ENCODE measurements at places on chromosomes 6 and 20. TPM values are rescaled to one million over a fixed set of nuclear protein-coding genes. Genes with fewer than 3 reads are reported as not detected.

DNA sequence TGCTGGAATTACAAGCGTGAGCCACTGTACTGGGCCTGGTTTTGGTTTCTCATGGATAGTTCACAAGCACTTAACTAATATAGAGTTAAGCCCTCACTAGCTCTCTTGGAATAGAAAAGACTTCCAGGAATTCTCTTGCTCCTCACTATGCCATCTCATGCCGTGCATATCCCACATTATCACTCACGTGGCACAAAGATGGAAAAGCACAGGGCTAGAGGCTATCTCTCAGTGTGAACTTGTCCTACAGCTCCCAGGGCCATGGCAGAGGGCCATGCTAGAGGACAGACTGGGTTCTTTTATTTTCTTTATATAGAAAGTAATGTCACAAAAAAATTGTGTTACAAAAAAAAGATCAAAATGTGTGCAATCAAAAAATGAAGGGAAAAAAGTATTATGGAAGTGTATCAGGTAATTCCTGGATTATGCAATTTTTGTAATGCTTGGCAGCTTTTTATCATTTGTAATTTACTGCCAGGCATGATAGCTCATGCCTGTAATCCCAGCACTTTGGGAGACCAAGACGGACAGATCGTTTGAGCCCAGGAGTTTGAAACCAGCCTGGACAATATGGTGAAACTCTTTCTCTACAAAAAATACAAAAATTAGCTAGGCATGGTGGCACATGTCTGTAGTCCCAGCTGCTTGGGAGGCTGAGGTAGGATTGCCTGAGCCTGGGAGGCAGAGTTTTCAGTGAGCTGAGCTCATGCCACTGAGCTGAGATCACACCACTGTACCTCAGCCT, 6.4 kb upstream of the SLC2A12 start:
- DNase-seq: no peak

SLC35D3 gene
- polyA plus RNA-seq: 0.10 TPM

DNA sequence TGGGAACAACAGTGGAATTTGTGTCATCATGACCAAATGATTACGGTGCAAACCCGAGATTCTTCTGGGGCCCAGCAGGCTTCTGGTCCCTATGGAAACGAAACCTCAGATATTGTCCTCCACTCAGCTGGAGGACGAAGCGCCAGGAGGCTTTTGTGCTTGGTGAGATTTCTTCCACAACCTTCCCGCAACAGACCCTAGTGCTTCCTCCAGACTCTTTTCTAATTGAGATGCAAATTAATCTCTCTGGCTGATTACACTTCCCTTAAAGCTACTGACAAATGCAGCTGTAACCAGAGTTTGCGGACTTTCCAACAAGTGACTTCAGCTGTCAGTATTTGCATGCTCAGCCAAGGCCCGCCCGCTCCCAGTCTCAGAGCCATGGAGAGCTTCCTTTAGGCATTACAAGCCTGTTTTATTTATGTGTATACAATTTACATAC, 96.0 kb downstream of the INSM1 start:
- DNase-seq: peak; percentile 42

- DNase-seq: no peak
Measured at GRCh38 chr20:19901226-19901625, 115.9 kb upstream of the NAA20 start.

MGME1 gene
- polyA plus RNA-seq: 30.5 TPM

NKAIN4 gene
- polyA plus RNA-seq: 17.9 TPM

GRCh38 chr6:136550330-136551071, at the start of gene MAP7:
MAP7 (minus strand) TSS chr6:136550422; CDS start chr6:136550408, 14 bp downstream.
- peak; percentile 14 for DNase-seq

KIF25 gene
- 0.53 TPM for polyA plus RNA-seq

DNA sequence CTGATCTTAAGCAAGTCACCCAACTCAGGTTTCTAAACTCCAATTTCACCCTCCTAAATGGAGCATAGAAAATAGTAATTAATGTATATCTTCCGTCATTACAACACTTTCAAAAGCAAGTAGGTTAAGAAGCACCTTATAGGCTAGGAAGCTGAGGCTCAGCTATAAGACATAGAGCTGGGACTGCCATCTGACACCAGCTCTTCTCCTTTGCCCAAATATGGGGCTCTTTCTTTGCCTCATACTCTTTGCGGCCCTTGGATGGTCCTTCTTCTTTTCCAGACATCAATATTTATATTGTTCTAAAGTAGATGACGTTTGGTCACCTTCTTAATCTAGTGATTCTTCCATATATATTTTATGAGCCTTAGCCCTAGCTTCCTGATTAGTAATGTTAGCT, 413.2 kb downstream of the LMBRD1 start:
- DNase-seq: no peak

- DNase-seq: no peak
Measured at GRCh38 chr6:6469074-6469473, 119.4 kb upstream of the LY86 start.

- DNase-seq: peak; percentile 37
Measured at GRCh38 chr6:161215193-161215592, 58.7 kb downstream of the AGPAT4 start.

DNA sequence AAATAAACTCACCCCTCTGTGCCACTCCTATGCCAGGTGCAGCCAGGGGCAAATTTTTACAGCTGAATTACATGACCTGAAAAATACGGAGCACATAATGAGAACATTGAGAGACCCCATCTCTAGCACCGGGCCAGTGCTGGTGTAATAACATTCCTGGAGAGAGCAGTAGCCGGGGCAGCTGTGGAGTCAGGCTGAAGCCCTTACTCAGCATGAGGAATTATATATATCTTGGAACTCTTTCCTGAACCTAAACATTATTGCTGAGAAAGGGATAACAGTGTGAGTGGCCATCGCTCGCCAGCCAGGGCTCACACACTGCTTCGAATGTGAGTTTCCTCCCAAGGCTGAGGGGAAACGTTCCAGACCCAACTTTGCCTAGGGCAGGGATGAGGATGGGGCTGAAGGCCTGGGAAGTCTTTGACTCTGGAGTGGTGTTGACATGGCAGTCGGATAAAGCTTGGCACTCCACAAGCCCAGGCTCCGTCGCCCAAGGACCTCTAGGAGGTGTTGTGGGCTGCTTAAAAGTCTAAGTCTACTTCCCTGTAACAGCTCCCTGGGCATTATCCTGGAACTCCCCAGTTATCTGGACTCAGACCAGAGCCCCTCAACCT, 269.8 kb downstream of the CDC5L start:
- no peak for DNase-seq

DNA sequence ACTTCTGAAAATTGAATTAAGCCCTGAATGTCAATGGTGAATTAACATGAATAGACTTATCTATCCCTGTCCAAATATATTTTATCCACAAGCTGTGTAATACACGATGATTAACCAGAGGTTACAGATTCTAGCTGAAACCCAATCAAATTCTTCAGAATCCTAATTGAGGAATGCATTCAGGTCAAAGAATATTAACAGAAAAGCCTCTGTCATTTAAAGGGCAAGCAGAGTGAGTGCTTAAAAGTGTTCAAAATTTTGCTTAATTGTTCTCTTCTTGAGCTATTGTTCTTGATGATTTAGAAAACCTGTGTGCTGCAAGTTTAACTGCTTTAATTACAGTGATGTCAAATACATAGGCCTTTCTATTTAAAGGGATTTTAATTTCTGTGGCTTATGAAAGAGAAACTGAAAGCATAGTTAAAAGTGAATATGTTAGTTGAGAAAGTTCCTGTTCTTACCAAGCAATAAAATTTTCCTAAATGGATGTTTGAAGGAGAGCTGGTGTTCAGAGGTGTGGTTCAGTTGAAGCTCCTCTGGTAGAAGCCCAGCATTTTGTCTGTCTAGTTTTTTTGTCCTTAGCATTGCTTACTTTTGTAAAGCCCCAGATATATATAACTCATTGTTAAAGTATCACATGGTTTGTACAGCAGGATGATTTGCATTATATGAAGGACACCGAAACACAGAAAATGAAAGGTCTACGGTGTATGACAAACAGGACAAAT, 466.3 kb upstream of the PLCB4 start:
- no peak for DNase-seq

DNA sequence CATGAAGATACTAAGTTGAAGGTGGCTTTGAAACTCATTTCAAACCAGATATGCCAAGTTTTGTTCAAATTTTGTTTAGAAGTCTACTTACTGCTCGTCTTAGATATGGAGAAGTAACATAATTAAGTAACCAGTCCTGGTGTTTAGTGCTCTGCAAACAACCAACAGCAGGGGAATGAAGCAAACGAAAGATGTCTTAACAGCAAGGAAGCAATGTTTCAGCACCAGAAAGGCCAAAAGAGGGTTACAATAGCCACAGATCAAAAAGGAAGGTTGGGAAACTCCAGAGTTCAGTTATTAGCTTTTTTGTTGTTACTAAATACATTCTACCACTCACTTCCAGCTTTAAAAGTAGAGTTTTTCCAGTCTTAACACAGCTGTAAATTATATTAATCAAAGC, 45.1 kb downstream of the LHFPL5 start:
- DNase-seq: no peak

DNA sequence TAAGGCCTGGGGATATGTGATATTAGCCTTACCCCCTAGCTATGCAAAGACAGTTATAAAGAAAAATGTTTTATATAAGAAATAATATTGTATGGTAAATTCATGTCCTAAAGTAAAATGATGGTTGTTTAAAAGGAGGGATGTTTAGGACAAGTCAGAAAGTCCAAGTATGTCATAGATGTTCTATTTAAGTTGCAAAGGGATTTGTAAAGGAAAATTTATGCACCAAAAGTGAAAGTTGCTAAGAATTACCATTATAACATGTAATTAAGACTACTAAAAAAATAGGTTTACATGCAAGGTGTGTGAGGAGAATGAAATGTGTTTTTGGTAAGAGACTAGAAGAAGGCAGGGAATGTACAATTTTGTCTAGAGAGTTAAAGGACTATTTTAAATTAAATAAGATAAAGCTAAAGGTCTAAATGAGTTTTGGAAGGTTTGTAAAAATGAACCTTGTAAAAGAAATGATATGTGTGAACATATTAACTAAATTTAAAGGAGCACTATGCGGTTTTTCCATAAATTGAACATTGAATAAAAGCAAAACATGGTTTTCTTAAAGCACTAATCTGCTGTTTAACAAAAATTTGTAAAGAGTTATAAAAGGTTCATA, 22.7 kb upstream of the GOPC start:
- no peak for DNase-seq

HSD17B8 gene
- 11.7 TPM for polyA plus RNA-seq

PRSS35 gene
- polyA plus RNA-seq: 30.9 TPM

GFOD1 gene
- 2.9 TPM for polyA plus RNA-seq

DNA sequence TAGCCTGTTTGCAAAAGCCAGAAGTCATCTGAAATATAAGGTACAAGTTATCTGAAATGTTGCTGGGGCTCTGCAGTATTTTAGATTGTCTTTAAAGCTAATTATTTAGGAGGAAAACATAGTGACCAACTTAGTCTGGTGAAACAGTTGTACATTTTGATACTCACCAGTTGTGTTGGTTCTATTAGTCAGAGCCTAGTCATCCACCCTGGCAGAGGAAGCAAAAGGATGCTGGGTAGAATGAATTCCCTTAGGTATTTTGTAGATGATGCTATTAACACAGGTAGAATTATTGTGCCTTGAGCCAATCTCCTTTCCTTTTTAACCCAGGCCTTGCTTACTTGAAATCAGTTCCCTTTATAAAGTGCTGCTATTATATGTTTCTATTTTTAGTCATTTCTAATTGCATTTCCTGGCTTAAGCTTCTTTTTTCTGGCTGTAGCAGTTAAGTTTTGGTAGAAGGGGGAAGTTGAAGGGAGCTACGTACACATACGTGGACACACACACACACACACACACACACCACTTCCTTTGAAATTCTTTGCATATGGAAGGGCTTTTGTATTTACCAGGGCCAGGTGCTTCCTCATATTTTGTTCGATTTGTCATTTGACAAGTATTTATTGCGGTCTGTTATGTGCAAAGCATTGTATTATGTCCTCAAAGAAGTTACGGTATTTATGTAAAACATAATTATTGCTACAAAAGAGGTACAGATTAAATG, 82.4 kb downstream of the RTN4IP1 start:
- peak; percentile 26 for DNase-seq

SLC44A4 gene
- polyA plus RNA-seq: 0.19 TPM
